ENCODE measurements at places on chromosomes 13 and 19.

DNA sequence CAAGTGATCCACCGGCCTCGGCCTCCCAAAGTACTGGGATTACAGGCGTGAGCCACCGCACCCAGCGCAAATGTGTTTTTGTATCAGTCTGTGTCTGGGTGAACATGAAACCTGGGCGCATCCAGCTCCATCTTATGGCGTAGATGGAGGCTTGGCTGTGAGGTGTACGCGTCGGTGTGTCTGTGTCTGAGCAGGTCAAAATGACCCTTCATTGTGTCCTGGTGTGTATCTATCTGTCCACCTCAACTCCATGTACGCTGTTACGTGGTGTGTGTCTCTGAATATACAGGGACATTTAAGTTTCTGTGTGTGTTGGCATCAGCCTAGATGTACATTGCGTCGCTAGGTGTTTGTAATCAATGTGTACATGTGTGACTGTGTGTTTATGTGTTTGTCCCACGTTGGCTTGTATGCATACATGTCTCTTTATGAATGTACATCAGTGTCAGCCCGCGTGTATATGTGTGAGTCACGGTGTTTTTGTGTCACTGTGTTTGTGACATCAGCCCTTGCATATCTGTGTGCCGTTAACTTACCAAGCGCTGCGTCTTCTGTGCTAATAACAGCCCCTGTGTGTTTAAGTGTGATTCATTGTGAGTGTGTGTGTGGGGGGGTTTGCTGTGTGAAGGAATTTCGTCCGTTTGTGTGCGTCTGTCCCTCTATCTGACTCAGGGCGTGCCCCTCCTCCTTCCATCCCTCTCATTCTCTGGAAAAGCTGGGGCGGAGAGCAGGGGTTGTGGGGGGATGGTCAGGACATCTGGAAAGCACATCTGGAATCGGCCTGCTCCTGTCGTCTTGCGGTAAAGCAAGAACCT is 6.4 kb downstream of the AXL start:
- no peak for DNase-seq

DNA sequence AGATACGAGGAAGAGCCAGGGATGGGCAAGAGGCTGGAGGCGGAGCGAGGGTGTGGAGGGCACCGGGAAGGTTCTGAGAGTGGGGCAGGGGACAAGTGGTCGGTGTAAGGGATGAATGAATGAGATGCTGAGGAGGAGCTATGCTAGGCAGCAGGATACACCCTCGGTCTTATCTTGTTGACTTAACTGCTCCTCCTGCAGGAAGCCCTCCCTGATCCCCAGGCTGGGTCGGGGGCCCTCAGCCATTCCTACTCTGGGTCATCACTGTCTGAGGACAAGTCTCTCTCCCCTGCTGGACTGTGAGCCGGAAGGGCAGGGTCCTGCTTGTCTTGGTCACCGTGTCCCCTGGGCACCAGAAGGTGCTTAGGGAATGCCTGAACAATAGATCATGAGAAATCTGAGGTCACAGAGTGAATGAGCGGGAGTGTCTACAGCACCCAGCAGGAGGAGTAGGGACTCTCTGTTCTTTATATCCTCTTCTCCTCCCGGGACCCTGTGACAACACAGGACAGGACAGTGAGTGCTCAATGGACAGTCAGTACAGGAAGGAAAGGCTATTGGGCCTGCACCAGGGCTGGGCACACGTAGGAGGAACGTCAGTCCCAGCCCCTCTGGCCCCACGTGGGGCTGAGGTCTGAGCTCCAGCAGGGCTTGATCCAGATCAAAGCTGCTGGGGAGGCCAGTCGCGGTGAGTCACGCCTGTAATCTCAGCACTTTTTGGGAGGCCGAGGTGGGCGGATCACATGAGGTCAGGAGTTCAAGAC is 6.5 kb downstream of the NKPD1 start:
- no peak for DNase-seq

DNA sequence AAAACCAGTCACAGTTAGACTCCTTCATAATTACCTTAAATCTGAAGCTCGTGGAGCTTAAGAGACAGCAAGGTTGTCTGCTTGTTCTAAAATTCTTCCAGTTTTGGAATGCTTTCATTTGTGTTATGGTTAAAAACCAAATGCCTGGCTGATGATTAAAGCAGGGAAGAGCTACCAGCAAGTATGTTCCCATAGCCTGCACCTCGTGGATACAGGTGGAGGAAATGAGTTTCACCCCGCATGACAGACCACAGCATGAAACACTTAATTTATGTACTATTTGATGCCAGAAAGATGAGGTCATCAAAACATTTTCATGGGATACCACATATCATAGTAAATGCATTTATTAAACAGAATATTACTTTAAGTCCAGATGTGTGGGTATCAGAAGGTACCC is 416 bp upstream of the DOCK9 start:
- DNase-seq: no peak

DNA sequence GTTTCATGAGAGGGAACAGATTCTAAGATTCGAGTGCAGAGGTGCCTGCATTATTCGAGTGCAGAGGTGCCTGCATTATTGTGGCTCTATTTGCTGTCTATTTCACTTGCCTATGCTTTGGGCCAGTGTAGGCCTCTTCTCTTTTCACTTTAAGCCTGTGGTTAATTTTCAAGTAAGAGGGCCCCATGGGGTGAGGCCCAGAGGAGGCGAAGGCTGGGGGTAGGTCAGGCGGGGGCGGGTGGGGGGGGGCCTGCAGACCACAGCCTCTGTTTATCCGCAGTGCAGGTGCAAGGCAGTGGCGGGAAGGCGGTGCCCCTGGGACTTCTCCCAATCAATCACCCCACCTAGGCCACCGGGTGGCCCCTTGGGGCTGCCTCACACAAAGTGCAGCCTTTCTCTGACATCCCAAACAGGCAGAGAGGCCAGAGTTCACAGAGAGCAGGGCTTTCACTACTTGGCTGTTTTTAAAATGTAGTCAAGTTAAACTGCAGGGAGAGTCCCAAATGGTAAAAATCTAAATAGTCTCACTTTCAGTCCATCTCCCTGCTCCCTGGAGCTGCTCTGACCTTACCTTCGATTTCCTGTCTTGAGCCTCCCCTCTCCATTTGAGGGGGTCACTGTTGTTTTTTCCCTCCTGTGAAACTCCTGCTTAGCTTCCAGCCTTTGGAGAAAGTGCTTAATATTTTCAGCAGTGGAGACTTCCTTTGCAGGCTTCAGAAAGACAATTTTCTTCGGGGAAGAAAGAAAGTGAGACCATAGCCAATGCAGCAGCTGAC is 249.0 kb downstream of the DLEU7 start:
- no peak for DNase-seq

GRCh38 chr13:20873348-20873747 is 29.2 kb downstream of the XPO4 start:
- DNase-seq: peak; percentile 69

DNA sequence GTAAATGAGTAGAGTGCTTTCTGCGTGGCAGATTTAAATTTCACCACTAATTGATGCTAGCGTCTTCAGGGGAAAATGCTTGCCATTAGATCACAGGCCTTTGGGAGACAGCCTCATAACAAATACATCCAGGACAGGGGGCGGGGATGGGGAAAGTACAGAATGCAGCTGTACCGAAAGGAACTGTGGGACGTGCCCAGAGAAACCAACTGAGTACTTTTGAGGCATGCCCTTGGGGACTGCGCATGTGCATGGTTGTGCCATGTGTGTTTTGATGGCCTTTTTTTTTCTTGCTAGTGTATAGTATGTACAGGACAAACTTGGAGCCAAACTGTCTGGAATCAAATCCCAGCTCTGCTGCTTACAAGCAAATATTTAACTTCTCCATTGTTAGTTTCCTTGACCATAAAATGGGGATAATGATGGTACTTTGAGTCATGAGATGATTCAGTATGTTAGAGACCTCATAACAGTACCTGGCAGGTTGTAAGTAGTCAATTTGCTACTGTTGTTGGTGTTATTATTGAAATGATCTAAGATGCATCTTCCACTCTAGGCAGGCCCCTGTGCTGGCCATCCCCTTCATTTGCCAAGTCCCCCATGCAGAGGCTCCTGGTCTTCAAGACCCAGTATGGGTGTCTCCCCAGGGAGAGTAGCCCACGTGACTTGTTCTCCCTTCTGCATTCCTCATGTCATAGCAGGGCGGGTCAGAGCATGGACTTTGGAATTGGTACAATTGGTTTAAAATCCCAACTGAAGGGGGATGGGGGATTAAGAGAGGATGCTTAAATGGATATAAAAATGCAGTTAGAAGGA is 68.3 kb upstream of the NPAS1 start:
- DNase-seq: no peak

GRCh38 chr19:3029065-3029923 is at the start of gene TLE2:
Gene TLE2 (minus strand): TSS chr19:3029280. CDS start chr19:3028904, 376 bp downstream.
- no peak for DNase-seq

DNA sequence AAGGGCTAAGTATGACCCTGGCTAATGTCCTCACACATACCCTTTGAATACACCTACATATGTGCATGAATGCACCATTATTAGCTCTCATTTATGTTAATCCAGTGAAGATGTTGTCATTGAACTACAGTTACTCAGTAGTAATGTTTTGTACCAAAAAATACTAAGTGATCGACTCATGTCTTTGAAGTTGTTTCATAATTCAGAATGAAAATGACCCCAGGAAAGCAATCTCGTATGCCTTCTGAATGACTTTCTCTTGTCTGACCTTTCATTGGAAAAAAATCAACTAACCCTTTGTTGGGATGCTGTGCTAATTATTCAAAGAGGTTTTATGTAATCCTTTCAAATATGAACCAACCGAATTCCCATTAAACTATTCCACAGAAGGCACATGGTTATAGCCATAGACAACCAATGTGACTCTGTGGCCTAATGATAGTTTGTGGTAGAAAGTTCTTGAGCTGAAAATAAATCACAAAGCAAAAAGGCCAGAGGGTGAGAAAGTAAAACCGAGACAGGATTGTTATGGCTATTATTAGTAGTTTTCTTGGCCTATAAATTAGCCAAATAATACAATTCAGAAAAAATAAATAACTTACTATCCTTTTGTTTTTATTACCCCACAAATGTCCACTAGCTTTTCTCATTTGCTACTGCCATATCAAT is 86.8 kb upstream of the STARD13 start:
- no peak for DNase-seq

- DNase-seq: no peak
These were observed 4.3 kb upstream of the CEACAM19 start for GRCh38 chr19:44666852-44667556.

DNA sequence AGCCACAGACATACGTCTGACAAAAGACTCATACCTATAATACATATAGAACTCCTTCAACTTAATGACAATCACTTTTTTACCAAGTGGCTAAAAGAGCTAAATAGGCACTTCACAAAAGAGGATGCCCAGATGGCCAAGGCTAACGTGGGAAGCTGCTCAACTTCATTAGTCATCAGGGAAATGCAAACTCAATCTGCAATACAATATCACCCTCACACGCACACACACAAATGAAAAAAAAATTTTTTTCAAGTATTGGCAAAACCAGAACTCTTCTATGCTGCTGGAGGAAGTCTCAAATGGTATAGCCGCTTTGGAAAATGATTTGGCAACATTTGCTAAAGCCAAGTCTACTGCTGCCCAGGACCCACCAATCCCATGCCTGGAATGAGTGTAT is 14.6 kb upstream of the DNMT1 start:
- DNase-seq: peak; percentile 75

GRCh38 chr19:18292810-18293641 is 11.6 kb upstream of the JUND start:
- DNase-seq: no peak

DNA sequence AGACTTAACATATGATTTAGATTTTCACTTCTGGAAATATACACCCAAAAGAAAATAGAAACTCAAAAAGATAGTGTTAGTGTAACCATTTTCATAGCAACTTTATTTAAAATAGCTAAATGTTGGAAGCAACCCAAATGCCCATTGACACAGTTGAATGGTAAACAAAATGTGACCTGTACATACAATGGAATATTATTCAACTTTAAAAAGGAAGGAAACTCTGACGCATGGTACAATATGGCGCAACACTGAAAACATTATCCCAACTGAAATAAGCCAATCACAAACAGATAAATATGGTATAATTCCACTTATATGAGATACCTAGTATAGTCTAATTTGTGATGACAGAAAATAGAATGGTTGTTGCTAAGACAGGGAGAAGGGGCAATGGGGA is 1456.1 kb upstream of the MIR17HG start:
- DNase-seq: no peak

DNA sequence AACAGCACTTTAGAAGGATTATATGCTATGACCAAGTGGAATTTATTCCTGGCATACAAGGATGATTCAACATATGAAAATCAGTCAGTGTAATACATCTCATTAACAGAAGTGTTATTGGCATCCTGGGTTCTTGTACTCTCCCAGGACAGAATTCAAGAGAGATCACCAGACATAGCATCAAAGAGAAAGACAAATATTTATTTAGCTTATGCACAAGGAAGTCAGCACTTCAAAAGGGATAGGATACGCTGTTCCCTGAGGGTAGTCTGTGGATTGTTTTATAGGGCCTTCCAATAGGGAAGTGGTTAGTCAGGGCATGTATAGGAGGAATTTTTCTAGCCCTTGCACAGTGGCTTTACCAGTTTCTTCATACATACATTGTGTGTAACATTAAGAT is 1238.0 kb downstream of the PCDH17 start:
- no peak for DNase-seq

GRCh38 chr13:19185865-19186645 is 4.4 kb upstream of the TUBA3C start:
- DNase-seq: no peak

- DNase-seq: no peak
These were observed 507.4 kb downstream of the DACH1 start for GRCh38 chr13:71359641-71360040.

DNA sequence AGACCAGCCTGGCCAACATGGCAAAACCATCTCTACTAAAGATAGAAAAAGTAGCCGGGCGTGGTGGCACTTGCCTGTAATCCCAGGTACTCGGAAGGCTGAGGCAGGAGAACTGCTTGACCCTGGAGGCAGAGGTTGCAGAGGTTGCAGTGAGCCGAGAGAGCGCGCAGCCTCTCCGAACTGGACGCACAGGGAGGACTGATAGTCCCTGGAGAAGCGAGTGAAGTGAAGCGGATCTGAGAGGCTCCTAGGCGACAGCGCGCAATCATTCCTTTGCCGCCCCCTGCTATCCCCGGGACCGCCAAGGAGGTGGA is 233 bp downstream of the ZNF561 start:
- DNase-seq: no peak

- DNase-seq: no peak
These were observed 27.0 kb downstream of the TMEM161A start for GRCh38 chr19:19111136-19111835.

DNA sequence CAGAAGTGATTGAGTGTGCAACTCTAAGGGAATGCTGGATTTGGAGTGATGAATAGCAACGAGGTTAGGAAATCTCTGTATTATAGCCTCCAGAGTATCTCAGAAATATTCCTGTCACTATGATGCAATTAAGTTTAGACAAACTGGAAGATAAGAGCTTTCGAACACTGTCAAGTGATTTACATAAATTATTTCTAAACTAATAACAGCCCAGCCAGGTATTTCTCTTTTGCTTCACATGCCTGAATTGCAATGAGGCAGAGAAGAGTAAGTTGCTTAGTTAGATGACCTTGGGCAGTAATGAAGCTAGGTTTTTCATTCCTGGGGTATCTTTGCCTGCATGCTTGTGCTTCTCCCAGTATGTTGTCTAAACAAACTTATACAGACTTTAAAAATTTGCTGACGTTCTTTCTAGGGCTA is 134.5 kb downstream of the LMO7 start:
- DNase-seq: no peak

Measured in NCI-H524 treated with DMSO at 0.1 percent for 48 hours (cell line).